CD8-positive, alpha-beta memory T cell (primary cell): ENCODE measurements at places on chromosomes 6 and 20. TPM values are rescaled to one million over a fixed set of nuclear protein-coding genes. Genes with fewer than 3 reads are reported as not detected.
A peak's percentile ranks its signal among the peaks of the same experiment; 100 is the strongest.

- H3K36me3 ChIP-seq: no peaks in the 10 kb centered on the region
- no peaks in the 10 kb centered on the region for H3K27me3 ChIP-seq
- H3K27ac ChIP-seq: peak overlapping the region; percentile 64
- H3K4me3 ChIP-seq: peak overlapping the region; percentile 80
- H3K4me1 ChIP-seq: peaks cover 21% of the 10 kb centered on the region
Measured at GRCh38 chr6:41560431-41561192, 14.4 kb downstream of the FOXP4 start.

DNA sequence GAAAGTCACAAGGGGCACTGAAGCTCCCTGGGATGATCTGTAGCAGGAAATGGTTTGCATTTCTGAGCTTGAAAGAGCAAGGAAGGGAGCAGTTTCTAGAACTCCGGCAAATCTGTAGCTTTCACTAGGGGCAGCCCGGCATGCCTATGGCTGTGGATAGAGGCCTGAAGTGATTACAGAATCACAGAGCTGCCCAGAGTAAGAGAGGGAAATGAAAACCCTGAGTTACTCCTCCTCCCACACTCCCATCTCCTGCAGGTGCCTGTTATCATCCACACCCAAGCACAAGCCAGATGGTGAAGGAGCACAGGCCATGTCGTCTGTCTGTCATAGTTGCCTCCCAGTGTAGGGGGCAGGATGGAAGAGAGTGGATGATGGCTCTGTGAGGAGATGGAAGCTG is 37.1 kb downstream of the HLA-F start:
- no peak overlapping the region for H3K4me3 ChIP-seq
- H3K27me3 ChIP-seq: no peaks in the 10 kb centered on the region
- H3K36me3 ChIP-seq: no peaks in the 10 kb centered on the region
- no peak overlapping the region for H3K27ac ChIP-seq
- no peak for DNase-seq

GRCh38 chr20:63290677-63291472 is 2.1 kb upstream of the COL20A1 start:
- H3K27me3 ChIP-seq: no peaks in the 10 kb centered on the region
- H3K4me1 ChIP-seq: peaks cover 9% of the 10 kb centered on the region
- H3K36me3 ChIP-seq: no peaks in the 10 kb centered on the region

- no peaks in the 10 kb centered on the region for H3K4me1 ChIP-seq
- H3K27ac ChIP-seq: no peak overlapping the region
- no peaks in the 10 kb centered on the region for H3K27me3 ChIP-seq
Measured at GRCh38 chr6:96124778-96125177, 109.0 kb downstream of the FUT9 start.

- no peak overlapping the region for H3K27ac ChIP-seq
- no peaks in the 10 kb centered on the region for H3K36me3 ChIP-seq
- H3K4me1 ChIP-seq: no peaks in the 10 kb centered on the region
- no peak for DNase-seq
Measured at GRCh38 chr6:170030821-170031471, 259.9 kb downstream of the DLL1 start.

Gene THBS2
- total RNA-seq: not detected
